ENCODE measurements at places on chromosomes 13 and 19.
A peak's percentile ranks its signal among the peaks of the same experiment; 100 is the strongest.

- no peak for DNase-seq
Observed at GRCh38 chr13:112453207-112453829, 77.2 kb downstream of the SPACA7 start.

- no peak for DNase-seq
Observed at GRCh38 chr13:61180234-61180633, 235.4 kb downstream of the PCDH20 start.

DNA sequence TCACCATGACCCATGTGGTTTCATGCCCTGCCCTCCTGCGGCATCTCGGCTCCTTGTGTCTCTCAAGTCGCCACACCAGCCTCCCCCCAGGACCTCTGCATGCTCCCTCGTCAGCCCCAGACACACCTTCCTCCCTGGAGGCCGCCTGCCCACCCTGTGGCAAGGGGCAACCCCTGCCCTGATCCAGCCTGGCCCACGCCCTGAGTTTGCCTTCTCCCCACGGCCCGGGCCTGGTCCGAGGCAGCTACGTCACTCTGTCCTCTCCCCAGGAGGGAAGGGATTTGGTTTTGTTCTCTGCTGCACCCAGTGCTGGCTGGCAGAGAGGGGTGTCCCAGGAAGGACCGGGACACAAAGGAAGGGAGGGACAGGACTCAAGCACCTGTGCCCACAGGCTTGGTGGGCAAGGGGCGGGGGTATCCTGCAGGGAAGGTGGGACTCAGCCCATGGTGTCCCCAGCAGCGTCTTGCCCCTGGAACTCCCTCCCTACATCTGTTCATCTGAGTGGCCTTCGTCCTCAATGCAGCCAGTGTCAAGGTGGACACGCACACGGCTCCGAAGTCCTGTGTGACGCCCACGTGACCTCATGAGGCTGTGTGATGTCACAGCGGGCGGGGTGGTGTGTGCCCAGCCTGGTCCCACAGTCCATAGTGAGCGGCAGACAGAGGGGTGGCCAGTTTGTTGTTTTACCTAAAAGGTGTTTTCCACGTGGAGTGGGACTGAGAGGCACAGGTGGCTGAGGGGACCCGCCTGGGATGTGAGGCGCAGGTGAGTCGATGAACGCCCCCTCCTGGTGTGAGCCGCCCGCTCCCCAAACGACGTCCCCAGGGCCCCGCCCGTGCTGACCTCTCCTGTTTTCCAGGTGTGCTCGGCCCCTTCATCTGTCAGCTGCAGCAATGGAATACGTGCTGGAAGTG, at the start of gene TEX29:
Gene TEX29 (plus strand): TSS at position 645 of the 914 bp plus-strand sequence. CDS start 249 bp downstream, at position 894.
- DNase-seq = no peak

GRCh38 chr19:1360126-1360817, 23.4 kb upstream of the NDUFS7 start:
- no peak for DNase-seq

GRCh38 chr19:3984908-3985642, at the start of gene EEF2:
Gene EEF2 (minus strand): TSS chr19:3985463. CDS start chr19:3985380, 83 bp downstream.
- peak; percentile 75 for DNase-seq

DNA sequence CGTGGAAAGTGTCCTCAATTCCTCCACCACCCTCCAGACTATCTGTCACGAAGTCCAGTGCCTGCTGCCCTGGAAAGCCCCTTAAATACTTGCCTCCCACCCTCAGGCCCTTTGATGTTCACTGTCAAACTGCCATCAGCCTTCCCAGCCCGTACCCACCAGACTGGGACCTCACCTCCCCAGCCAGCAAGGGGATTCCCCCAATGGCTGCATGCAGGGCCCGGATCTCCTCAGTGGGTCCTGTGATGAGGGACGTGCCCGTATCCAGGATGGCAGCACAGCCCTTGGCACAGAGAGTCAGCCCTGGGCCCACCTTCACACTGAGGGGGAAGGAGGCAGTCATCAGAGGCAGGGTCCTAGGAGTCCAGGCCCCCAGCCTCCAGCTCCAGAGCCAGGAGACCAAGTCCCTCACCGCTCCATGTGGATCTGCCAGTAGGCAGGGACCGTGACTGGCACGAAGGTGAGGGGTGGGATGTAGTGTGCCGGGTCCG, 6.1 kb downstream of the NAPSA start:
- no peak for DNase-seq

- DNase-seq = no peak
Observed at GRCh38 chr19:51006406-51006805, 5.0 kb upstream of the KLK8 start.

GRCh38 chr13:22357132-22357531, 686.3 kb downstream of the FGF9 start:
- DNase-seq = peak; percentile 1

DNA sequence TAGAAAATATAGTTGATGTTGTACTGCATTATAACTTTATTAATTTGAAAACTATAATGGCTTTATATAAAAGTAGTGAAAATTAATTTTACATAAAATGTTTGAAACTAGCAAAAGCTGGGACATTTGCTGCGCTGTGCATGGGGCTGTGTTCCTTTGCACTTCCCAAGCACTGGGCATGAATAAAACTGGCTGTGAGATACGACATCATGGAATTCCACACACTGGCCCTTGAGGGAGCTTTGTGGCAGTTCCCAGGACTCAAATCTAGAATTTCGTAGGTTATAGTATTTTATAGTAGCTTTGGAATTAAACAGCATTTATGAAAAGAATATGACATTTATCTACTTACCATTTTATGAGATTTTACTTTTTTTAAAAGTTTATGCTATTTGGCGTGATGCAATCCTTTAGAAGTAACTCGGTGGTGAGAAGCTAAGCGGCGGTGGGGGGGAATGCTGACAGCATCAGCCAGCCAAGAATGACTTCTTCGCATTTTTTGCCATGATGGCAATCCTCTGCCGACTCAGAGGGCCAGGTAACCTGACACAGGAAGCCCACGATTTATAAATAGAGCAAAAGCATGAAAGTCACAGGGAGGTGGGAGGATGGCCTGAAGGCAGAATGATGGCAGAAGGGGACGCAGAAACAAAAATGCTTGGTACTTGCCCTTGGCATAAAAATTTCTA, 553.5 kb downstream of the MYO16 start:
- no peak for DNase-seq

GRCh38 chr19:29851769-29852521, 40.2 kb downstream of the CCNE1 start:
- DNase-seq = no peak

DNA sequence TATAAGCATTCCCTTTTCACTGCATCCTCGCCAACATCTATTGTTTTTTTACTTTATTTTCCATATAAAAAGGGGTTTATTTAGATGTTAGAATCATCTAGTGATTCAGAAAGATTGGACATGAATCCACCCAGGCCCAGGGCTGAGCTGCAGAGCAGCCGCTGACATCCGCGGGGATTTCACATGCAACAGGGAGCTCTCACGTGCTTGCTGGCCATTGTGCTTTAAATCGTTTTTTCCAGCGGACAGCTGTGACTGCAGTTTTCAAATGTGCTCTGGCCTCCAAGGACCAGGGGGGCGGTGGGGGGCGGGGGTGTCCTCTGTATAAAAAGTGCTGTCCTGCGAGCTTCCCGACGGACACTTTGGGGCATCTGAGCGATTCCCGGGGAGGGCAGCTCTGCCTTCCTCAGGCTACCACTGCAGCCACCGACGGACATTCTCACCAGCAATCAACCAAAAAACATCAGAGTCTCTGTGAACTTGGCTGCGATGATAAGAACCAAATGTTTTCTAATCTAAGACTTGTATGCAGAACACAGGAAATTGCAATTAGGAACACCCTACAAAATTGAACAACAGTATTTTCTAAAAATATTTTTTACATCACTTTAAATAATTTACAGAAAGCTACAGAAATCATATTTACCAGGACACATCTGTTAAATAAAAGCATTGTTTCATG, 12.6 kb downstream of the RB1 start:
- no peak for DNase-seq

GRCh38 chr19:16078759-16079707, 2.7 kb downstream of the TPM4 start:
- no peak for DNase-seq

GRCh38 chr13:44274771-44275205, 98.8 kb upstream of the SERP2 start:
- no peak for DNase-seq
